Motor neuron (in vitro differentiated cells): ENCODE measurements at places on chromosomes 12 and 14. TPM values are rescaled to one million over a fixed set of nuclear protein-coding genes. Genes with fewer than 3 reads are reported as not detected.

DNA sequence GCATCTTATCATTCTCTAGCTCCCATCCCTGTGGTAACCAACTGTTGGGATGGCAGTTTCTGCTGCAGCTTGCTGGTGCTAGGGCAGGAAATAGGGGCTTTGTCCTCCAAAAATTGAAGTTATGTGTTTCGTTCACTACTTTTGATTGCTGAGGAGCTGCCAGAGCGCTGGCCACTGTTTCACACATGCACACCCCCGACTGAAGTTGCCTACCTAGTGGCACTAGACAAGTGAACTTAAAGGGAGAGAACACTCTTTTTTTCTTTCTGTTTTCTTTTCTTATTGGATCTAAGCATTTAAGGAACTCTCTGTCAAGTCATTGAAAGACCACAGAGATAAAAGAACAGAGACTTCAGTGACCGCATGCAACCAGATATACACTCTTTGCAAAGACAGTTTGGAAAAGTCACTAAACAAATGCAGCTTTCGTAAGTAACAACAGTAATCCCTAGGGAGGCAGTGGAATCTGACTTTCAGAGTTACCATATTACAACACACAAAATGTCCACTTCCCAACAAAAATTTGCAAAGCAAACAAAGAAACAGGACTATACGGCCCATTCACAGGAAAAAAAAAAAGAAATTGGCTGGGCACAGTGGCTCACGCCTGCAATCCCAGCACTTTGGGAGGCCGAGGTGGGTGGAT is 12.0 kb downstream of the TFCP2 start:
- peak; percentile 41 for ATAC-seq

DNA sequence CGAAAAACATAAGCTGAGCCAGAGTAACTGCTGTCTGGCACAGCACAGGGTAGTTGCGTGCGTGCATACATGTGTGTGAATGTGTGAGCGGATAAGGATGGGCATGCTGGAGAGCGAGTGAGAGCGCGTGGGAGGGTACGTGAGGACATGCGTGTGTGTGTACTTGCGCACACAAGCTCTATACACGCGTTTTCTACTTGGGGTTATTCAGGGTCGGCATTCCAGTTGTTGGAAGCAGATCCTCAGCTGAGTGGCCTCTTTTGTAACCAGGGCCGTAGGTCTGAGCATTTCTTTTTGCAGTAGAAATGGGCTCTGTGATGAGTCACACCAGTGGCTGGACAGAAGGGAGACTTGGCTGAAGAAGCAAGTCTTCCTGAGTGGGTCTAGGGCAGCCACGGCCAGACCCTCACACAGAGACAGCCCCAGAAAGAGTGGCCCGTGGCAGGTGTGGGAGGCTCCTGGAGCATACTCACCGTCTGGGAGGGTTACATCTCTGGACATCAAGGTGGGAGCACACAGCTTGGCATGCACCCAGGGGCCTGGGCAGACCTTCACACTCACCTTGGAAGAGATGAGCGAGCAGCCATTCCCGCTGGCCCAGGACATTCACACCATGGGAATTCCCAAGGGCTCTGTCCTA is 78.0 kb downstream of the LRRC74A start:
- peak; percentile 48 for ATAC-seq

GRCh38 chr14:75254901-75255584 is 23.6 kb upstream of the FOS start:
- ATAC-seq, result no peak

GRCh38 chr14:22573804-22574203 is 15.2 kb downstream of the DAD1 start:
- no peak for ATAC-seq

- ATAC-seq, result no peak
These were observed 118.4 kb downstream of the PPHLN1 start for GRCh38 chr12:42444192-42444943.

GRCh38 chr14:68160779-68161546 is 341.4 kb downstream of the RAD51B start:
- no peak for ATAC-seq

DNA sequence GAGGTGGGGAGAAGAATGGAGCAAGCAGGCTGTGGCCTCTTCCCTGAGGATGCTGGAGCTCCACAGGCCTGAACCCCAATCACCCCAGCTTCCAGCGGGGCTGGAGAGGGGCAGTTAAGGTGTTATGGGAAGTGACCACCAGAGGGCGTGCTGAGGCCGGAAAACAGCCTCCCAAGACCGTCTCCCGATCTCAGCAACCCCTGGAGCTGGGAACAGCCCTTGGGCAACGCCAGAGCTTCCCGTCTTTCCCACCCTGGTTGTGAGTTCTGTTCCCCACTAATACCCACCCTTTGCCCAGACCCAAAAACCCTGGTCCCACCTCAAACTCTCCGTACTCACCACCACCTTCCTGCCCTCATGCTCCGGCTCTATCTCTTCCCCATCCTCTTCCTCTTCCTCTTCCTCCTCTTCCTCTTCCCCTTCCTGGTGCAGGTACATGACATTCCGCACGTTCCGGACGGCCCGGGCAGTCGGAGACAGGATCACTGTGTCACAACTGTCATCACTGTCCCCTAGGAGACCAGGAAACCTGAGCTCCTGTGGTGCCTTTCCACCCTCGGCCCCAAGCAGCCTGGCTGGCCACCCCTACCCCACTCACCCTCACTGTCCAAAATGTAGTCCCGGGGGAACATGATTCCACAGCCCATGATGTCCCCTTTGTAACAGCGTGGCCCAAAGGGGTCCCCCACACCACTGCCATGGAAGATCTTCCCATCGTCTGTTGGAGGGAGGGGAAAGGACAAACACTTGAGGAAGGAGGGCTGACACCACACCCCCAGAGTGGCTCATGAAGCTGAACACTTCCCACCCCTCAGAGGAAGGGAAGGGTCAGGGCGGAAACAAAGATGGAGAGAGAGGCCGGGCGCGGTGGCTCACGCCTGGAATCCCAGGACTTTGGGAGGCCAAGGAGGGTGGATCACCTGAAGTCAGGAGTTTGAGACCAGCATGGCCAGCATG is 12.9 kb downstream of the SPRYD3 start:
- peak; percentile 60 for ATAC-seq

DNA sequence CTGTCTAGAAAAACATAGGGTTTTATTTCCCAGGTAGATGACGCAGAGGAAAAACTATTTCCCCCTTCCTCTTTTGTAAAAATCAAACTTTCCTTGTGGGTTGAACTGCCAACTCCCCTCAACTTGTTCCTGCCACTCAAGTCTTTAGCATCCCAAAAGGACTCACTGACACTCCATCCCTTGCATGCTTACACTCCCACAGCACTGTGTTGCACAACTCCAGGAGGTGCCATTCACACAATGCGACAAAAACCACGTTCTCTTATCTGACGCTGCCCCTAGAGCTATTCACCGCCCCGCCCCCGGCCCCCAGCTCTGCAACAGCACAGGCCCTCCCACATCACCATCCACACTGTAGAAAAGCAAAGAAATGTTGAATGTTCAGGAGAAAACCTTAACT is 16.9 kb upstream of the STON2 start:
- ATAC-seq, result no peak

DNA sequence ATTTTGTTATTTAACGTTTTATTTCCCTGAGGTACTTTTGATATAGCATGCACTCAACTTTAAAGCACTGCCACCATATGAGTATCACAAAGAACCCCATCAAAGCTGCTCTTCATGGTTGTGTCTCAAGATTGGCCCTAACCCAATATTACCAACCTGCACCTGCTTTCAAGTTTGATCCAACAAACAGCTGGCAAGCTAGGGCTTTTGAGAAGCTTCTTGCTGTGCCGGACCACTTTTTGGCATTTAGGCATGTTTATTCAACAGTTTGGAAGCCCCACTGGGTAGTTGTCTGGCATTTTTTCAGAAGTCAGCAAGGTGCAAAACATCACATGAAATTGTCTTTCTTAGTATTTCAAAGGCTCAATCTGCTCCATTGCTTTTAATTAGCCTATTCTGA is 137.2 kb upstream of the PLEKHA5 start:
- no peak for ATAC-seq

- ATAC-seq, result peak; percentile 62
These were observed 203.8 kb downstream of the RBM19 start for GRCh38 chr12:113762155-113762881.

DNA sequence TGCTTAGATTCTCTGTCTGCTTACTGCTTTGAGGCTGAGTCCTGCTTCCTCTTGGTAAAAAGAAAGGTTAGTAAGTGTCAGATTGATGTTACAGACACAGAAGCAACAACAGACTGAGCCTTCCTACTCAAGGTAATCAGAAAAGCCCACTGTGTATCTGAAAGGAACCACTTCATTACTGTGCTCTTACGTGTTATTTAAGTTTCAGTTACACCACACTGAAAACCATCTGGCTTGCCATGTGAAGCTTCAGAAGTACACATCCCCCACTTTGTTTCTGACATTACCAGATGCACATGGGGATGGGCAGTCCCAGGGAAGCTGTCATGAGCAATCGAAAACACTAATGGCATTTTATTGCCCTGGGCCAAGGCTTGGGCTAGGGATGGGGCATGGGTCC is 1290.1 kb downstream of the AACS start:
- no peak for ATAC-seq

- ATAC-seq, result no peak
These were observed 1.6 kb downstream of the ANKRD33 start for GRCh38 chr12:51889216-51890132.

DNA sequence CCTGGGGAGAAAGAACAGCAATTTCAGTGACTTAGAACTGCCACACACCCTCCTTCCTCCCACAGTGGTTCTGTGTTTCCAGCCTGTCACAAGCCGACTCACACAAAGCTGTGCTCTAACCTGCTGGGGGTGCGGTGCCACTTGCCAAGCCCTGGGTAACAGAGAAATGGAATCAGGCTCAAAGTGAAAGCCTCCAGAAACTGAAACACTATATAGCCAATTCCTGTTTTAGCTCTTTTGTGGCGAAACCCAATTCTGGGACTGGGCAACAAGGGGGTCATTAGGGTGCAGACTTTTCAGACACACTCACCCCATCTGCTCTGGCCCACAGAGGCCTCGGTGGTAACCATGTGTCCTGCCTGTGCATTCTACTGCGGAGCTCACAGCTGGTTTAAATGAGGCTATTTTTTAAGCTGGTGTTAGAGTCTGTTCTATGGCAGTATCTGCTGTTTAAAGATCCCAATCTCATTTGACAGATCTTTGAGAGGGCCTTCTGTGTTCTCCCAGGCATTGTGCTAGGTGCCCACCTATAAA is 15.2 kb upstream of the ACTR6 start:
- ATAC-seq, result peak; percentile 61

- peak; percentile 70 for ATAC-seq
These were observed 115.3 kb downstream of the ZNF664 start for GRCh38 chr12:124088217-124088907.

DNA sequence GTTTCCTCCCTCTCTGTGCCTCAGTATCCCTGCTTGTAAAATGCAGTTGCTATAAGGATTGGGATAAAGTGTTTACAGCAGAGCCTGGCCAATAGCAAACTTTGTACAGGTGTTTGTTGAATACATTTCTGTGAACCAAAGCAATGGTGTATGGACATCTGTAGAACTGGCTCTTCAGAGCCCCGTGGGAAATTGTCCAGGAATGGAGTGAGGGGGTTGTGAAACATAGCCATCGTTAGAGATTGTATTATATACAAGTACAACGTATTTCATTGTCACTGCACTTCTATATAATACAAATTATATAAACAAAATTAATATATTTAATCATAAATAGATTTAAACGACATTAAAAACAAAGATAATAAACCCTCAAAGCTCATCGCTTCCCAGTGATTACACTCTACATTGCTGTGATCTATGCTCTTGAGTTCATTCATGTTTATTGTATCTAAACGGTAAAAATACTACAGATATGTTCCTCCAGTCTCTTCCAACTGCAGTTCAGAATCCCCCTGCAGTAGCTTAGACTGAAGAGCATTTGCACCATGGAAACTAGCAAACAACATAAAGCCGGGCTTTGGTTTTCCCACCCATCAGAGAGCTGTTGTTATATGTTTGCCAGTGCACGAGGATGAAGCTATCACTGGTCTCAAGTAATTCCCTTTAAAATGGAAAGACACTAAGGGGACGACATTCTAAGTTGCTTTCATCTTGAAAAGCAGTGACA is 216.7 kb downstream of the TMEM132C start:
- no peak for ATAC-seq

DNA sequence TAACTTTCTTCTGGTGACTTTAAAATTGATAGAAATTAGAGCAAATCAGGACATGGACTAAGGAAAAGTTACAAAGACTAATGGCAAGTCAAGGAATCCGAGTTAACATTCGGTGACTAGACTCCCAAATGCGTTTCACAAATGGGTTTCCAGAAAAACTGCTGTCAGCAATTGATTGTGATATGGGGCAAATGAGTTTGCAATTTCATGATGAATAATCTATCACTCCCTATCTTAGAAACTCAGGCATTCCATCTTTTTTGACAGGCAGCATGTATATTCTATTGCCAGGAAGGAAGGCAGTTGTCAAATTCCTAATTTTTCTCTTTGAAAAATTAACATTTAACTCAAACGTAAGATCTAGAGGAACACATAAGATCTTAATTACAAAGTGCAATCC is 40.5 kb upstream of the PLXNC1 start:
- no peak for ATAC-seq

DNA sequence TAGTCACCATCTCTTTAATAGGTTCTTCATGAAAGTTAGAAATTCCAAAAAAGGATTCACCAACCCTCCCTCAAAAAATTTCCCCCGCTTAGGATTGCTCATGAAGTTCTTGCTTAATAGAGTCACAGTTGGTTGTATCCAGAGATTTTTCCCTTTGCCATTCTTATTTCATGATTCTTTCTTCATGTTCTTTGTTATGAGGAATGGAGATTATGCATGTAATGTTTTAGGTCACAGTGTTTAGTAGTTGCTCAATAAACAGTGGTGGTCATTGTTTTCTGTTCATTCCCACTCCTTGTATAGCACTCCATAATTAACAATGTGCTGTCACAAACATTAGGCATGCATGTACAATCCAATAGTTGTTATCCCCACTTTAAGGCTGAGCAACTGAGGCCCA is 51.2 kb upstream of the RTRAF start:
- no peak for ATAC-seq

DNA sequence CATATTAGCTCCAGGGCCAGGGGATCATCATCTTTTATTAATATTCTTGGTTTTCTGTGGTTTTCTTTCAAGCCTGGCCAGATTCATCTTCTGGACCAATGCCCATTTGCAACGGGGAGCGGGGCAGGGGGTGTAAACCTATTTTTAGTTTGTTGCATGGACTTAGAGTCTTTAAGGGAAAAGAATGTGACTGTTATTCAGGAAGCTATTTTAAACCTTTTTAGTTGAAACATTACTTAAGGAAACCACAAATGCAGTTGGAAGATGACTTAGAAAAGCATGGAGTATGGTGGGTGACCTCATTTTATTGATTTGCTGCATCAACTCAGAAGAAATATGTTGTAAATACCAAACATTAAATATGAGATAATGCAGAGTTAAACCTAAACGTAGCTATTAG is 368.4 kb upstream of the E2F7 start:
- ATAC-seq, result no peak

GRCh38 chr12:65518771-65519170 is 240.3 kb downstream of the MSRB3 start:
- no peak for ATAC-seq

MYO1H gene
- 0.11 and 0.25 TPM in 2 replicates for total RNA-seq

LRRC9 gene
- 0.40 TPM in 1 of 2 replicates, not detected in the other for total RNA-seq

TRHDE gene
- 2.5 and 3.0 TPM in 2 replicates for total RNA-seq
